Left cardiac atrium (tissue), 4 donors: ENCODE measurements at places on chromosomes 12 and 14. TPM values are rescaled to one million over a fixed set of nuclear protein-coding genes. Genes with fewer than 3 reads are reported as not detected.

The TAS2R14 gene
- total RNA-seq = 0.94 TPM

The PLBD1 gene
- 30.9 TPM for total RNA-seq

The KRT83 gene
- not detected for total RNA-seq

The CLEC2A gene
- not detected for total RNA-seq

The GALNT8 gene
- 3.5 TPM for total RNA-seq

The TAS2R20 gene
- total RNA-seq = 0.27 TPM

The KCNMB4 gene
- total RNA-seq = 2.3 TPM

The TAS2R30 gene
- 1.5 TPM for total RNA-seq

The TAS2R43 gene
- not detected for total RNA-seq

The GLIPR1L1 gene
- total RNA-seq = not detected

The IFI27L2 gene
- total RNA-seq = 58.7 TPM

The AKAP3 gene
- total RNA-seq = 5.2 TPM

The CD9 gene
- total RNA-seq = 55.1 TPM

The NAA30 gene
- 22.6 TPM for total RNA-seq

The ERP27 gene
- total RNA-seq = 0.44 TPM

The PSMC6 gene
- total RNA-seq = 75.0 TPM

The MCRS1 gene
- 78.4 TPM for total RNA-seq

The KRT71 gene
- total RNA-seq = not detected

The BATF gene
- total RNA-seq = 2.3 TPM

The SLC15A5 gene
- not detected for total RNA-seq

The LHX5 gene
- not detected for total RNA-seq

The NUMB gene
- total RNA-seq = 40.8 TPM

The KIF5A gene
- 0.10 TPM for total RNA-seq

The GAS2L3 gene
- total RNA-seq = 4.0 TPM

The NOVA1 gene
- 2.9 TPM for total RNA-seq

The FIGNL2 gene
- 0.39 TPM for total RNA-seq

The SOAT2 gene
- not detected for total RNA-seq

The ARHGEF25 gene
- total RNA-seq = 17.3 TPM

The PTCSC3 gene
- not detected for total RNA-seq

The BDKRB2 gene
- 2.0 TPM for total RNA-seq

The LYZ gene
- total RNA-seq = 23.1 TPM

The SSTR1 gene
- 1.3 TPM for total RNA-seq

The SLCO1A2 gene
- not detected for total RNA-seq

The COQ6 gene
- total RNA-seq = 36.1 TPM

The RASSF9 gene
- 2.1 TPM for total RNA-seq

The C12orf60 gene
- total RNA-seq = 0.94 TPM

The KRT80 gene
- total RNA-seq = not detected
